GM06990 (cell line): ENCODE measurements at places on chromosomes 13 and 19.
A peak's percentile ranks its signal among the peaks of the same experiment; 100 is the strongest.

DNA sequence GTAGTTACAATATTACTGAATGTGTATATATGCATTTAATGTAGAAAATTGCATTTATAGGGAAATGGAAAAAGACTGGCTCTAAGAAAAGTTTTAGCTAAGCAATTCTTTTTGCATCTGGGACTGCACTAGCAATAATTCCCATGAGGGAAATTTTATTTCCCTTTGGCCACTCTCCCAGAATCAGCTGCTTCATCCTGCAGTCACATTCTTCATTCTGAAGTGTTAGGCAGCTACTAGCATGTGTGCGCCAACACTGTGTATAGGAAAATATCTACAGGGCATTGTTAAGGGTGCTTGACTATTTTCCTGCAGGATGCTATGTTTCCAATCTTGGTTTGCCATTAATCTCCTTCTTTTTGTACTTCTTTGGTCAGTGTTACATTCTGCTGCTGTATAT is 312.8 kb upstream of the PCDH20 start:
- no peak for DNase-seq

- no peak for DNase-seq
Observed at GRCh38 chr19:2810141-2811091, 9.3 kb upstream of the ZNF554 start.

- no peak for DNase-seq
Observed at GRCh38 chr19:1449467-1450442, at the start of gene APC2. Gene APC2, plus strand, starts transcription at chr19:1450121. Its CDS starts 2,881 bp downstream, at chr19:1453002.

DNA sequence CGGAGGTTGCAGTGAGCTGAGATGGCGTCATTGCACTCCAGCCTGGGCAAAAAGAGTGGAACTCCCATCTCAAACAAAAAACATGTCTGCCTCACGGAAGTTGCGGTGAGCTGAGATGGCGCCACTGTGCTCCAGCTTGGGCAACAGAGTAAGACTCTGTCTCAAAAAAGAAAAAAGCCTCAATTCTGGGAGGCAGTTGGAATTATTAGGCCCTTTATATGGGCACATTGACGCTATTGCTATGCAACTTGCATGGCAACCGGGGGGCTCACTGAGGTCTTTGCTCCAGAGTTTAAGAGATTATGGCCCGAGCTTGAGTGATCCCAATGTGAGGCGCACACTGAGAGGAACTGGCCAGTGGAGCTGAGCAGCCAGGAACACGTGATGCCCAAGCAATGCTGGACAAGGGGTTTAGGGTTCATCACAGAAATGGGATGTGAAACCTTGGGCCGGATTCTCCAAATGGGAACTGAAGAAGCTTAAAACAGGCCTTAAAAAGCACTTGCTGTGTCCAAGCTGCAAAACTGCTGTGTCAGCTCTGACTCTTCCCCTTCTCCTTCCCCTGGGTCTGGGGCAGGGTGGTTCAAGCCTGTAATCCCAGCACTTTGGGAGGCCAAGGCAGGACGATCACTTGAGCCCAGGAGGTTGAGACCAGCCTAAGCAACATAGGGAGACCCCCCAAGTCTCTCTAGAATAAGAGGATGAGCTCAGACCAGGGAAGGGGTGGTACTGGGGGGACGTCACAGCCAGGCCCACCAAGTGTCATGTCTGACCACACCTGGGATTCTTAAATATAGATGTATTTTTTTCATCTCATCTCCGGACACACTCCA is 2.5 kb downstream of the FTL start:
- DNase-seq, result no peak

GRCh38 chr13:33110386-33110712 is 94.1 kb downstream of the KL start:
- DNase-seq, result no peak

DNA sequence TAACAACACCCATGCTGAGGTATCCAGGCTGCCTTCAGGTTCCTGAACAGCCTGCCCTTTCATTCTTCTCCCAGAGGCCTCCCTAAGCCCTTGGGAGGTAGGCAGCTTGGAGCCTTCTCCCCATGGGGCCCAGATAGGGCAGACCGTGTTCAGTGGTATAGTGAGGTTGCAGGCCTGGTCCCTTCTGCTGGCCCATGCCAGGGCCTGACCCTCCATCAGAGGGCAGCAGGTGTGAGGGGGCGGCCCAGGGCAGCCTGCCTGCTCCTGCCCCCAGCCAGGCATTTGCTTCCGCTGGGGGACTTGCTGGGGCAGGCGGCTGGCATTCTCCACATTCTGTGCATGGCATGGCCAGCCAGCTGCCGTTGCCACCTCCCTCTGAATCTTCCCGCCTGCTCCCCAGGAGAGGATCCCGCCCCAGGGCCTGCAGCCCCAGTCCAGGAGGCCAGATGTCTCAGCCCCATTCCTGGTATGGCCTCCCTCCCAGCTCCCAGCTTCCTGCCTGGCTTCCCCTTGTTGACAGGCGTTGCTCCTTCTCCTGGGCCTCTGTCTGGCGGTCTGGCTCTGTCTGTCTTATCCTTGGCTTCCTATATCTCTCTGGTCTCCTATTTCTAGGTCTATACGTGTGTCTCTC is 8.9 kb downstream of the CIC start:
- peak; percentile 2 for DNase-seq

GRCh38 chr19:49872245-49873128 is 4.7 kb downstream of the AKT1S1 start:
- DNase-seq, result no peak

DNA sequence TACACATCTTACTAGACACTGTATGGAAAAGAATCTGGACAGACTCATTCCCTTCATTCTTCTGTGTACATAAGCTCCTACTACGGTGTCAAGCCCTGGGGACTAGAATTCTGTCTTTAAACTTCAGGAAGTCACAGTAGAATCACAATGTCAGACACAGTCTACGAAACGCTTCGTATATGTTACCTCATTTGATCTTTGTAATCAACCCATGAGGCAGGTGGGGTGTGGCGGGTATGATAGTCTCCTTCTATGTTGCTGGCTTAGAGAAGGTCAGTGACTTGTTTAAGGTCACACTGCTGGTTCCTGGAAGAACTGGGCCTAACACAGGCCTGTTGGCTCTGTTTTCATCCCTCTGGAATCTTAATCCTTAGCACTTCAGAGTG is 32.2 kb upstream of the TPT1 start:
- no peak for DNase-seq

DNA sequence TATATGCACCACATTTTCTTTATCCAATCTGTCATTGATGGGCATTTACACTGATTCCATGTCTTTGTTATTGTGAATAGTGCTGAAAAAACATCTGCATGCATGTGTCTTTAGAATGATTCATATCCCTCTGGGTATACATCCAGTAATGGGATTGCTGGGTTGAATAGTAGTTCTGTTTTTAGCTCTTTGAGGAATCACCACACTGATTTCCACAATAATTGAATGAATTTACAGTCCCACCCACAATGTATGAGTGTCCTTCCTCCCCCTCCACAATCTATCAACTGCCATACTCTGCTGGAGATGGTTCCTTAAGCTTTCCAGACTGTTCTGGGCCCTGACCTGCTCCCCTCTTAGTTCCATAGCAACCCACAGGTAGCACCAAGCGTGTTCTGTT is 667.0 kb downstream of the LIG4 start:
- DNase-seq, result no peak

DNA sequence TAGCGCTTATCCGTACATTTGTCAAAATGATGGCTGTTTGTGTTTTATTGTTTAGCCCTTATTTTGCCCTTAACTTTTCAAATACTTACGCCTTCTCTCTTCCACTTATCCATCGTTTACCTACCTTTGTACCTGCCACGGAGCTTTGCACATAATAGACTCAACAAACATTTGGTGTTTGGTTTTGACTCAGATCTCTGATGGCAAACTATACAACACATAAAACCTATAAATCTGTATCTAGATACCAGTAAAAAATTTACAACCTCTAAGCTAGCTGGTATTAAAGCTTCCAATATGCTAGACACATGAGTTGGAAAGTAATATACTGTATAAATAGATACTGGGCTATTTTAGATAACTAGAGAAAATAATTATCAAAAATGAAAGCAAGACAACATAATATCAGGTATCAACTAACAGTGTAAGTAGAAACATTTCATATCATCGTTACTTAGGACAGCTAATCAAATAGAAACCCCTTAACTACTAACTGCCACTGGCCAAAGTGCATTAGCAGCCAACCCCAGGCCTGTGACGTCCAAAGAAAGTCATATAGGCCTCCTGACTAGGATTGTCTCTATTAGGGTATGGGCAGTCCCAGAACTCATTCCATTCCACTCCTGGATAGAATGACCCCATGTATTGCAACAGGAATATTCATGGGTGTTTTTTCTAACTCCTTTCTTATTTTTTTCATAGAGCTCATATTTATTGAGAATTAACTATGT is 53.8 kb downstream of the KCTD12 start:
- DNase-seq, result no peak

DNA sequence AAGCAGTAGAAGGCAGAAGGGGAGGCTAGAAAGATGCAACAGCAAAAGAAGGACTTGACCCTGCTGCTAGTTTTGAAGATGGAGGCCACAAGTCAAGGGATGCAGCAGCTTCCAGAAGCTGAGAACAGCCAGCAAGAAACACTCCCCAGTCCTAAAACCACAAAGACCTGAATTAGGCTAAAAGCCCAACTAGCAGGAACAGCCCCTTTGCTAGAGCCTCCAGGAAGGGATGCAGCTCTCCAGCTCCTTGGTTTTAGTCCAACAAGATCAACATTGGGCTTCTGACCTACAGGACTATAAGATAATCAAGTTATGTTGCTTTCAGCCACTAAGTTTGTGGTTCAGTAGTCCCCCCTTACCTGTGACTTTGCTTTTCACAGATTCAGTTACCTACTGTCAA is 10.5 kb upstream of the LATS2 start:
- no peak for DNase-seq

- no peak for DNase-seq
Observed at GRCh38 chr19:55581145-55581822, 636 bp upstream of the ZNF579 start.

DNA sequence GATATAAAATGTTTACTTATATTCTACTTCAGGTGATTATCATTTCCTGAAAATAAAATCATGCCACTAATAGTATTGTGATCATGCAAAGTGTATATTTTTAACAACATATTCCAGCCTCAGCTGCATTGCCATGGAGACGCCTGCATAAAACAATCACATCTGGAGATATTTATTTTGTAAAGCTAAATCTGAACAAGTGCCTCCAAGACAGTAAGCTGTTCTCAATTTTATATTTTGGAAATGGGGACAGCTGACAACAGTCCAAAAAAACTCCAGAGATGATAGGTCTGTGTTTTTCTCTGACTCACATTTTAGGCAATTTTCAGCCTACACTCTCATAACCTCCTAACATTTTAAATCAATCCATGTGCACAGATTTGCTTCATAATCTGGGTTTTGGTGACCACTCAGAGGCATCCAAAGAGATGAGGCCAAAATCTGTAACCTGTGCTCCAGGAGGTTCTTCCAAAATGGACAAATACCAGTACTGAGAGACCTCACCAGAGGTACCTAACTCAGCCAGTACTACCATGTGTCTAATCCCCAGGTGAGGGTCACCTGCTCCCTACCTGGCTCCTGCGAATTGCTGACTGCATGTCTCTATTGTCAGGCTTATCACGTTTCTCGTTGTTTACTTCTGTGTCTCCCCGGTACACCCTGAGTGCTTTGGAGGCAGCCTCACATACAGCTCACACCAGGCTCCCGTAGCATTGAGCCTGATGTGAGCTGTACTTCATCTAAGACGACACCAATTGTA is 62.7 kb downstream of the COL4A1 start:
- no peak for DNase-seq

DNA sequence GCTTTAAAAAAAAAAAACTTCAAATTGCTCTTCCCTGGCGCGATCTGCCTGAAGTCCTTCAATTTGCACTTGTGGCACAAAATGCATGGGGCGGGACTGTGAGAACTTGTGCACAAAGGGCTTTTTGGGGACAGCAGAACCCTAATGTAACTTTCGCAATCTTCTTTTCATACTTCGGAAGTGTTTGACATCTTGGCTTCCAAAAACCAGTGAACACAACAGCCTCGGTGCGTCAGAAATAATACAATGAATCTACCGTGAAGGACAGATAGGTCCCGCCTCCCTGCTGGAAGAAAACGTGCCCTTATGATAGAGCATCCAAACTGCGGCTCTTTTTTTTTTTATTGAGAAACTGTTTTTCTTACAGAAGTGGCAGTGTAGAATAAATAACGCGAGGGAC is 36.6 kb downstream of the KLF2 start:
- DNase-seq, result no peak

DNA sequence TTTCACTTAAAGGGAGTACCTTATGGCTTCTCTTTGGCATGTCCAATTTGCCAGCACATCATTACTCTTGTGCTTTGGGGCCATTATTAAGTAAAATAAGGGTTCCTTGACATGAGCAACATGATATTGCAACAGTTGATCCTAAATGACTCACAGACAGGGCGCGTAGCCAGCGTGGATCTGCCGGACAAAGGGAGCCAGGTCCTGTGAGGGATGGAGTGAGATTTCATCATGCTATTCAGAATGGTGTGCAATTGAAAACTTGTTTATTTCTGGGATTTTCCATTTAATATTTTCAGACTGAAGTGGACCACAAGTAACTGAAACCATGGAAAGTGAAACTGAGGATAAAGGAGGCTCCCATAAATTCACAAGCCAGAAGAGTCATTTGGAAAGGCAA is 48.6 kb upstream of the WASF3 start:
- no peak for DNase-seq

DNA sequence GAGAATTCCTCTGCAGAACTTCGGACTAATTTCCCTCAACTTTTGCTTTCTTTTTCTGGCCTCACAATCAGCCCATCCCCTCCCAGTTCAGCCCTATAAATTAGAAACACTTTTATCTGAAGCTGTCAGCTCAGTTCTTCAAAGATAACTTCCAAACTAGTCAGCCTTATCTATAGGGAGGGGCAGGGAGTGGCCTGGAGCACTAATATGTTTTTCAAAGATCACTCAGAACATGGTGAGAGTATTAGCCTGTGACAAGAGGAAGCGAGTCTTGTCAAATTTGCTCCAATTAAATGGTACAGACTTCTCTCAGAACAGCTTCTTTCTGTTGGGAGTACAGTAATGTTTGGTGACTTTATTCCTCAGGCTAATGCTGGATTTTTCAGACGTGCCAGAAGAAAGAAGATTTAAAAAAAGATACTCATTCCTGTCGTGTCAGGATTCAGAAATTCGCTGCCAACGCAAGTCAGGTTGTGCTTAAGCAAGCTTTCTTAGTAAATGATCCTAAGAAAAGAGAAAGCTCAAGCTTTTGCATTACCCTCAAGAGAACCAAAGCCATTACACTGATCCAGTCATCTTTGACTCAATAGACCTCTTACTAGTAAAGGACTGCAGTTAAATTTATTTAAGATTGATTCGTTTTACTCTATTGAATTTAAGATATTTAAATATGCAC is 1033.6 kb downstream of the SLITRK5 start:
- DNase-seq, result no peak

- DNase-seq, result no peak
Observed at GRCh38 chr19:27734496-27735220, 1478.3 kb downstream of the UQCRFS1 start.

DNA sequence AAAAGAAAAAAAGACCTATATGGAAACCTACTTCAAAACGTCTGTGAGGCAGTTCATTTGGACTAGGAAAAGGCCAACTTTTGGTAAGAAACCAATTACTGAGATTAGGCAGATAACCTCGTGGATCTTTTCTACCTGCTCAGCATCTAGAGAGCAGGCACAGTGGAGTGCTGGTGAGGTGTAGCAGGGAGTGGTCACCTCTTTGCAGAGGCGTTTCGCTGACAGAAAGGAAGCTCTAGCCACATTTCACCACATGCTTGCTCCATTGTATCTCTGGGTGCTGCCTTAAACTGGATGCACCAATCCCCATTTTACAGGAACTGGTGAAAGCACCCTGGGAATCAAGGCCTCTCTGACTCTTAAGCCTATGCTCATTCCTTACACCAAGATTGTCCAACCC is 360.5 kb downstream of the LIG4 start:
- no peak for DNase-seq

GRCh38 chr13:84606616-84607015 is 724.3 kb upstream of the SLITRK1 start:
- DNase-seq, result no peak
